ENCODE measurements at places on chromosomes 4 and X. TPM values are rescaled to one million over a fixed set of nuclear protein-coding genes. Genes with fewer than 3 reads are reported as not detected.

DNA sequence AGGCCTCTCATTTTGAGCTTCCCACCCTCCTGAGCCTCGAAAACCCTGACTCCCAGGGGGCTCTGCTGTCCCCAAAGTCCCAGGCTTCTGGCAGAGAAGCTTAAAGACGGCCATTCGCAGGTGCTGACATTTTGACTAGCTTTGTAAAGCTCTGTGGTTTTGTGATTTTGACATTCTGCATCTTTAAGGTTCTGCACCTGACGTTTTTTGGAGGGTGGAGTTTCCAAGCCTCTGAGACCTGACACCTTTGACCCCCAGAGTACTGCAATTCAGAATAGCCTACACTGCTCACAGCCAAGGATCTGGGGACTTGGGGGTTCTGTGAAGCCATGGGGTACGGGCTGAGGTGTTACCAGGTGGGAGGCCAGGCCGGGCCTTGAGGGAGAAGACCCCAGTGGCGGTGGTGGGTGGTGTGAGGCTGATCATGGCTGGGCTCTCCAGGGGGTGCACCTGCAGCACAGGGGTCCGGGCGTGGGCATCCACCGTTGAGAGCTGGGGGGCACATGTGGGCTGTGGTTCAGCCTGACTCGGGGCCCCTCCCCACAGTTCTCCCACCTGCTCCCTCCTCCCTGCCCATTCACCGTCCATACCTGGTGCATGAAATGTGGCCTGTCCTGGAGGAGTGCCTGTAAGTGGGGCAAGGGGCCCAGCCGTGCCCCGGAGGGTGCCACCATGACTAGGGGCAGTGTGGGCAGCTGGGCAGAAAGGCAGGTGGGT, 7.3 kb downstream of the FOXP3 start:
- no peak for DNase-seq

The GAB3 gene
- polyA plus RNA-seq, result 6.2 TPM

GRCh38 chrX:143240658-143241057, 214.9 kb downstream of the SPANXN4 start:
- no peak for DNase-seq

DNA sequence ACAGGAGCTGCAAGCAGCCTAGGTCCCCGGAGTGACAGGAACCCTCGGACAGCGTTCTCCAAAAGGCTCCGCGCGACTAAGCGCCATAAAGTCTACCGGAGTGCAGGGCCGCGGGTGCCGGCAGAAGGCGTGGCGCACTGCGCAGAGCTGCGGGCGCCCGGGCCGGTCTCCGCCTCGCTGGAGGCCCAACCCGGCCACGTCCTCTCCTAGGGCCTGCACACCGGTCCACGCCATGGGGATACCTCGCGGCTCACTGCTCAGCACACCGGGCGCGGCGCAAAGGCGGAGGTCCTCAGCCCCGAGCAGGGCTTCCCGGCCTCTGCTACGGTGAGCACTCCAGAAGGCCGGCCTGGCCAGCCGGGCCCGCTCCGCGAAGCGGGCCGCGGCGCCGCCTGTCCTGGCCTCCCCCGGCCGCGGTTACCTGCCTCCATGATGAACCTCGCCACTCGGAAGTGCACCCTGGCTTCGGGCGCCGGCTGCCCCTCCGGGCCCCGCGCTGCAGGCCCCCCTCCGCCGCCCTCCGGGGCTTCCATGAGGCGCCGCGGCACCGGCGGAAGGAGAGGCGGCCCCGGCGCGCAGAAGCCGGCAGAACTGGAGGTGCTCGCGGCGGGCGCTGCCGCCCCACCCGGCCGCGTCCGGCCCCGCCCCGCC, at the start of gene CCNQ:
TSS of gene CCNQ (minus strand) at position 599 of the 651 bp plus-strand sequence. CDS start at position 533, 66 bp downstream.
- DNase-seq, result no peak
